ENCODE measurements at places on chromosomes 7 and 10. TPM values are rescaled to one million over a fixed set of nuclear protein-coding genes. Genes with fewer than 3 reads are reported as not detected.
A peak's percentile ranks its signal among the peaks of the same experiment; 100 is the strongest.

DNA sequence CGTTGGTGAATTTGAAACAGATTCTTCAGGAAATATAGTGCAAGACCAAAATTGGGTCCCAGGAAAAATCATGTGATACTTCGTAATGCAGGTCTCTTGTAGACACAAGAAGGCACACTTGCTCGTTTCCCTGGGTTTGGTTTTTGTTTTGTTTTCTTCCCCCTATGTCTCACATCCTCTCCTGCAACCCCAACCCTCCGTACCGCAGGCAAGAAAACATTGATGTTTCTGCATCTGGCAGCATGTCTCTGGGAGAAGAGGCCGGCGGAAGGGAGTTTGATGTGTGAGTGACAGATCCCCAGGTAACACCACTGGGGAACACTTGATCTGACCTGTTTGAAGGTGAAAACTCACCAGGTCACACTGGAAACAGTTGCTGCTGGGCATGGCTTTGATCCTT lies 718.5 kb downstream of the AUTS2 start:
- no peak overlapping the region for H3K4me3 ChIP-seq
- H3K36me3 ChIP-seq, result no peaks in the 10 kb centered on the region
- no peaks in the 10 kb centered on the region for H3K27me3 ChIP-seq
- DNase-seq, result peak; percentile 33
- H3K27ac ChIP-seq, result no peak overlapping the region

- H3K36me3 ChIP-seq, result no peaks in the 10 kb centered on the region
- no peak overlapping the region for H3K4me3 ChIP-seq
- no peaks in the 10 kb centered on the region for H3K4me1 ChIP-seq
- no peak for DNase-seq
- H3K27ac ChIP-seq, result no peak overlapping the region
- peaks cover 2% of the 10 kb centered on the region for H3K27me3 ChIP-seq
Observed at GRCh38 chr7:12557282-12557681, 13.2 kb upstream of the SCIN start.

- no peak overlapping the region for H3K27ac ChIP-seq
- no peak for DNase-seq
- H3K4me1 ChIP-seq, result peaks cover 32% of the 10 kb centered on the region
- H3K36me3 ChIP-seq, result no peaks in the 10 kb centered on the region
Observed at GRCh38 chr7:105279688-105280007, 109.1 kb downstream of the SRPK2 start.

The TAS2R41 gene
- not detected for total RNA-seq

The WEE2 gene
- total RNA-seq, result not detected

The NSMCE4A gene
- 48.8 TPM for total RNA-seq

The CFAP70 gene
- 0.31 TPM for total RNA-seq

The C1GALT1 gene
- 29.1 TPM for total RNA-seq

GRCh38 chr10:34696423-34696822 lies 118.7 kb downstream of the PARD3 start:
- no peaks in the 10 kb centered on the region for H3K36me3 ChIP-seq
- peaks cover 11% of the 10 kb centered on the region for H3K27me3 ChIP-seq
- H3K4me3 ChIP-seq, result no peak overlapping the region
- no peak overlapping the region for H3K27ac ChIP-seq
- peaks cover 7% of the 10 kb centered on the region for H3K4me1 ChIP-seq
- no peak for DNase-seq

The SEMA4G gene
- total RNA-seq, result 0.48 TPM

The CUZD1 gene
- total RNA-seq, result 0.43 TPM

GRCh38 chr7:131900785-131901287 lies 344.4 kb upstream of the PODXL start:
- H3K4me3 ChIP-seq, result no peak overlapping the region
- H3K27me3 ChIP-seq, result peaks cover 10% of the 10 kb centered on the region
- no peaks in the 10 kb centered on the region for H3K4me1 ChIP-seq

DNA sequence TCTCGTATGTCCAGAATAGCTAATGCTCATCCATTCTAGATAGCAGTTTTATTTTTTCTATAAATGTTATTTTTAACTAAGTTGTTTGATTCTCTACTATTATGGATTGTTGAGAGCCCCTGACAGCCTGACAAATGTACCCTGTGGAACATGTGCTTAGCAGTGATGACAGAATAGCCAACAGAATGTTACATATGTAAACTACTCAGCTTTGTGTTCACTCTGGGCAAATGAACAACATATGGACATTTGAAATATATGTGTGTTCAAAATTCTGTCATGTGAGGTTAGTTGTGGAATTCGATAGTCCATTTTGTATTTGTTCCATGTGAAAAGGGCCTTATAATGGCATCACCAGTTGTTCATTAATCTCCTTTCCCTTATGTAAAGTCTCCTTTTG lies 199.7 kb downstream of the EXOC4 start:
- peaks cover 6% of the 10 kb centered on the region for H3K36me3 ChIP-seq
- peaks cover 4% of the 10 kb centered on the region for H3K4me1 ChIP-seq

GRCh38 chr7:151936207-151936606 lies 20.0 kb upstream of the GALNTL5 start:
- H3K27me3 ChIP-seq, result no peaks in the 10 kb centered on the region
- peaks cover 30% of the 10 kb centered on the region for H3K4me1 ChIP-seq
- peak overlapping the region; percentile 45 for H3K4me3 ChIP-seq

GRCh38 chr7:27149842-27150567 lies 2.4 kb downstream of the HOXA3 start:
- H3K36me3 ChIP-seq, result no peaks in the 10 kb centered on the region
- peaks cover 31% of the 10 kb centered on the region for H3K4me1 ChIP-seq
- no peak overlapping the region for H3K27ac ChIP-seq
- no peak overlapping the region for H3K4me3 ChIP-seq
- DNase-seq, result no peak

GRCh38 chr10:34254596-34254995 lies 560.5 kb downstream of the PARD3 start:
- no peaks in the 10 kb centered on the region for H3K36me3 ChIP-seq
- DNase-seq, result peak; percentile 54
- H3K27me3 ChIP-seq, result peaks cover 4% of the 10 kb centered on the region
- peaks cover 11% of the 10 kb centered on the region for H3K4me1 ChIP-seq
- no peak overlapping the region for H3K4me3 ChIP-seq

DNA sequence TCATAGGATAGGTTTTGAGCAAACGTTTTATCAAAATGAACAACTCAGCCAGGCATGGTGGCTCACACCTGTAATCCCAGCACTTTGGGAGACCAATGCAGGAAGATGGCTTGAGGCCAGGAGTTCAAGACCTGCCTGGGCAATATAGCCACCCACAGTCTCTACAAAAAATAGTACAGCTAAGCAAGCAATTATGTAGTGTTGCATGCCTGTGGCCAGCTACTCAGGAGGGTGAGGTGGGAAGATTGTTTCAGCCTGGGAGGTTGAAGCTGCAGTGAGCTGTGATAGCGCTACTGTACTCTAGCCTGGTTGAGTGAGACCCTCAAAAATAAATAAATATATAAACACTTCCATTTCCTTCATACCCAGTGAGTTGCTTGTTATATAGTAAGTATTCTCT lies 67.1 kb downstream of the LSMEM1 start:
- no peak overlapping the region for H3K27ac ChIP-seq
- no peak overlapping the region for H3K4me3 ChIP-seq
- H3K27me3 ChIP-seq, result peaks cover 16% of the 10 kb centered on the region
- no peak for DNase-seq
- no peaks in the 10 kb centered on the region for H3K36me3 ChIP-seq

Measured in activated naive CD4-positive, alpha-beta T cell treated with anti-CD3 and anti-CD28 coated beads for 36 hours (primary cell).